Activated naive CD4-positive, alpha-beta T cell treated with anti-CD3 and anti-CD28 coated beads, Interleukin-2, amount 50 U/mL, for 16 hours (primary cell): ENCODE measurements at places on chromosomes 3 and 15.

- no peak for DNase-seq
Observed at GRCh38 chr3:69359339-69359893, 26.5 kb downstream of the FRMD4B start.

DNA sequence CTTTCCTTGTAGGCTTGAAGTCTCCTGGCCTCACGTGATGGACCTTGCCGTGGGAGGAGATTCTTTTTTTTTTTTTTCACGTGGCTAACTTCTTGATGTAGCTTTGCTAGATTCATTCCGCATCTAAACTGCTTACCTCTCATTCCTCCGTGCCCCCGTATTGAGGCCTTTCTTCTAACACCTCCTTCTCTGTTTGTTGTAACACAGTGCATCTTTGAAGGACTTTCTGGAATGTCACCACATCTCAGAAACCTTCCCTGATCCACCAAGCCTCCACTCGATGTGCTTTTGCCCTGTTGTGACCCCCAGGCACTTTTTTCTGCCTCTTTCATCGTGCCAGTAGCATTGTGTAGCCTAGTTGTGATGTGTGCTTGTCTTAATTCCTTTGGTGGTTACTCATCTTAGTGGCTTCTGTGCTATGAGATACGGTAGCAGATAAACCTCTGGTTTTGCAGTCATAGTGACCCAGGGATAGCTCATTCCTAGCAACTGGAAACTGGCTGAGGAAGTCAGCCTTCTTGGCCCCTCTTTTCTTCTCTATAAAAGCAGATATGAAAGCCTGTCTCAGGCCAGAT is 1.6 kb upstream of the BNC1 start:
- DNase-seq = no peak

DNA sequence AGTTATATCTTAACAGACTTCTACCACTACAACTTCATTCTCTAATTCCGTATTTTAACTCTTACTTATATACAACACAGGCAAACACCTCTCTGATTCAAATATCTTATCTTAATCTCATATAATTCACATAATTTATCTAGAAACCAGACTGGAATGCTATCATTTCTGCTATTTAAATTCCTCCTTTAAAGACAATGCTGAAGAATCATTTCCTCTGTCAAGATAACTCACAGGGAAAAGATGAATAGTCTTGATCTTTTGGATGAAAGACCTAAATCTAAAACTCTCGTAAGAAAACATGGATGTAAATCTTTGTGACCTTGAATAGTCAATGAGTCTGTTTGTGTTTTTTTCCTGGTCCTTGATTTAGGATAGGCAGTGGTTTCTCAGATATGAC is 135.3 kb upstream of the PLXND1 start:
- no peak for DNase-seq

DNA sequence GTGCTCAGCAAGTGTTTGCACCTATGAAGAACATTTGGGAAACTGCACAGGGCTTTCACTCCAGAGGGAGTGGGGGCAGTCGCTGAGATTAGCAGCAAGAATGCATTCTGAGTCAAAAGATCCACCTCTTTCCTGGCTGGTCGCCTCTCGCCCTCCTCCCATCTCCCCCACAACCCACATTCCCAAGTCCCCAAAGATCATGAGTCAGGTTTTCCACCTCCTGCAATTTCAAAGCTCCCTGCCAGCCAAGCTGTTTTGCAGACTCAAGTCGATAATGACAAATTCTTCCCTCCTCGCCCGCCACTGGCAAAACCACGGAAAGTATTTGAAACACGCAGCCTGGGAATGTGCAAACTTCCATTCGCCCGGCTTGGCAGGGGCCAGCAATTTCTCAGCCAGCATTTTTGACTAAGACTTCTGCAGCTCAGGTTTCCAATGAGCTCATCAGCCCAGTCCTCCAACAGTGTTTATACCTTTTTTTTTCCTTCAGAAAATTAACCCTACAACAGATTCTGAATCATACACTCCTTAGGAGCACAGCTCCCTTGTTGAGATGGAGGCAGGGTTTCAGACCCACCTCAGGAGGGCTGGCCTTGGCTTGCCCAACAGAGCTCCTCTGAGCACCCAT is 181.4 kb downstream of the SMAD6 start:
- no peak for DNase-seq

DNA sequence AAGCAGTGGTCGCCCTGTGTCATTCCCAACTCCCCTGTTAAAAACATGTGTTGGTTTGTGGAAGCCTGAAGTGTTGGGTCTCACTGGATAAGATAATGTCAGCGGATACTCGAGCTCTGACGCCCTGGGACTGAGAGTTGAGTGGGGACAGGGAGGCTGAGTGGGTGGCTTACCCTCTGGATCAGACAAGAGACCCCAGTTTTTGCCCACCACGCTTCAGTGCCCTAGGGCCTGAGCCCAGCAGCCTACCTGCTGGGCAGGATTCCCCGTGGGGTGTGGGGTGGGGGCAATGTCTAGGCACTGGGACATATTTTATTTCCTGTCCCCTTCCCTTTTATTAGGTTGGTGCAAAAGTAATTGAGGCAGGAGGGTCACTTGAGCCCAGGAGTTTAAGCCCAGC is 75.0 kb downstream of the SMAD6 start:
- DNase-seq = no peak
